Stimulated activated CD4-positive, alpha-beta T cell treated with anti-CD3 and anti-CD28 coated beads, Interleukin-15, amount 100 ng/mL, for 1 hour (primary cell): ENCODE measurements at places on chromosomes 7 and 10.

GRCh38 chr7:31979690-31980330 is 90.4 kb downstream of the PDE1C start:
- DNase-seq: no peak

DNA sequence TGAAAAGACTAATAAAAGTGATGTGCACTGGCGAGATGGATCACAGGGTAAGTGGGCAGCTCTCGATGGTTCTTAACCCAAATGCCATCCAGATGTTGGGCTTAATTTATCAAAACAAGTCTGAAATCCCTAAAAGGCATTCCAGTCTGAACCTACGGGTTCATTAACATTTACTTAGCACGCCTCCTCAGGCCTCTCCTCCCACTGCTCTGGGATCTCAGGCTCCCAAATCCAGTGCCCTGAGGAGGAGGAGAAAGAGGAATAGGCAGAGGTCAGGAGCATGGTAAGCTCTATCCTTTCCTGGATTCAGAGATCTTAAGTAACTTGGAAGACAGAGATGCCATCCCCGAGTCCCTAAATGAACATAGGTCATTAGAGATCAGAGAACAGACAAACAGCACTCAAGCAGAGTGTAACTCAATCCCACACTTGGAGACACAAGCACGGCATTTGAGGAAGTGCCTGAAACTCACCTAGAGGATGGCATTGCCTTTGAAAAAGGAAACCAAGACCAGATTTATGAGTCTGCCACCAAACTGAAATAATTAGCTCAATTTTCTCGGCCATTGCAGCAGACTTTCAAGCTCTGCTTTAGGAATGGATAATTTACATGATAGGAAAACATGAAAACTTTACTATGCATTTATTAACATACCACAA is 140.9 kb downstream of the CXCL12 start:
- DNase-seq: no peak

DNA sequence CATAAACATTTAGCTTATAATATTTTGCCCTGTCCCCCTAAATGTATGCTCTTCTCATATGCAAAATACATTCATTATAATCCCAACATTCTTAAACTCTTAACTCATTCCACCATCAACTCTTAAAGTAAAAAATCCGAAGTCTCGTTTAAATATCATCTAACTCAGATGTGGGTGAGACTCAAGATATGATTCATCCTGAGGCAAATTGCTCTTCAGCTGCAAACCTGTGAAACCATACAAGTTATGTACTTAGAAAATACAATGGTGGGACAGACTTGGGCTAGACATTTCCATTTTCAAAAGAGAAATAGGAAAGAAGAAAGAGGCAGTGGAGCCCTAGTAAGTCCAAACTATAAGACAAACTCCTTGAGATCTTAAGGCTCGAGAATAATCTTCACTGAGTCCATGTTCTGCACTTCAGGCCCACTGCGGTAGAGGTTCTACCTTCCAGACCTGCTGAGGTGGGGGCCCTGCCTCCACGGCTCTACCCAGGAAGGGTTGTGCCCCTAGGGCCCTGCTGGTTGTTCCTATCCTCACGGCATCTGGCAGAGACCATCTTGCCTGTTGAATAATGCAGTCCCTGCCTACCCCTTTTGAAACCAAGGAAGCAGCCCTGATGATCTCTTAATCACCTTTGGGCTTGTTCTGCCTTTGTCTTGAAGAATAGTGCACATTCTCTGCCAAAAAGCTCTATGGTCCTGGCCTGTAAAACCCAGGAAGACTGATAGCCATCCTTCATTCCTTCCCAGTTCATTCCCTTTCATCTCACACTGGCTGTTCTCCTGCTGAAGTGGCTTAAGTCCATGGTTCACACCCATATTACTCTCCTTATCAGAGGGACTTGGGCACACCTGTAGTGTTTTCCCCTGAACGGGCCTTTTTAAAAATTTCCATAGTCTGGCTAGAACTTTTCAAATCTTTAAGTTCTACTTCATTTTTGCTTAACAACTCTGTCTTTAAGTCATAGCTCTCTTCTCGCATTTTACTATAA is 37.3 kb downstream of the INPP5F start:
- DNase-seq: no peak

- no peak for DNase-seq
These were observed 49.6 kb downstream of the ABCB5 start for GRCh38 chr7:20665096-20665495.

- no peak for DNase-seq
These were observed 111.7 kb downstream of the GPR26 start for GRCh38 chr10:123777881-123778280.

DNA sequence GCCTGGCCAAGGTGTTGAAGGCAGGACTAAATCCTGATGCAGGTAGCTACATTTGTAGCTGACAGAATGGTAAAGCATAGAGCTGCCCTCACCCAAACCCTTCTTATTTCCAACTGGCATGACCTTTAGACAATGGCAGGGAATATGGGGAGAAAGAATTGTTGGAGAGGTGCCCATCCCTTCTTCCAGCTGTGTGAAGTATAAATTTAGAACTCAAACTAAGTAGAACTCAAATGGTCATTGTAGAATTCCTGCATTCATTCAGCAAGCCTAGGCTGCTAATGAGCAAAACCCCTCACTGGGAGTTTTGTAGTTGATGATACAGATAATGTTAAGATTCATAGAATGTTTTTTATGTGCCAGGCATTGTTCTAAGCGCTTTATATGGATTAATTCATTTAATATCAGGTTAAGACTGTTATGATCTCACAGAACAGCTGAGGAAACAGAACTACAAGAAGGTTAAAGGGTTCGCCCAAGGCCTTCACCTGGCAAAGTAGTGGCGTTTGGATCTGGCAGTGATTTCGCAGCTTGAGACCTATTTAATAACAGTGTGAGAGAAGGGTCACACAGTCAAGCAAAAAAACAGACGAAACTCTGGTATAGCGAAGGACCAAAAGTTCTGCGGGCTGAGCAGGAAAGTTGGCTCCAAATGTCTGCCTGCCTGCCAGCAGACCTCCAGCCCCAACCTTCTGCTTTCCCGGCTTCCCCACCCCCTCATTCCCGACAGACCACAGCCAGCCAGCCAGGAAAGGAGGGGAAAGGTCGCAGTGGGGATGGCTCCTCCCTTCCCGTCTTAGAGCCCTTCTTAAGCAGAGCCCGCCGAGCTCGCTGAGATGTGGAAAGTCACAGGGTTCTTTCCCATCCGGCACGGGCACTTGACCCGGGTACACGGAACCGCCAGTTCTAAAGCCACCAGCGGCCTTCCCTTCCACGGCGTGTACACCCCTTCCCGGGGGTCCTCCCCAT is 1.6 kb upstream of the HILPDA start:
- no peak for DNase-seq

DNA sequence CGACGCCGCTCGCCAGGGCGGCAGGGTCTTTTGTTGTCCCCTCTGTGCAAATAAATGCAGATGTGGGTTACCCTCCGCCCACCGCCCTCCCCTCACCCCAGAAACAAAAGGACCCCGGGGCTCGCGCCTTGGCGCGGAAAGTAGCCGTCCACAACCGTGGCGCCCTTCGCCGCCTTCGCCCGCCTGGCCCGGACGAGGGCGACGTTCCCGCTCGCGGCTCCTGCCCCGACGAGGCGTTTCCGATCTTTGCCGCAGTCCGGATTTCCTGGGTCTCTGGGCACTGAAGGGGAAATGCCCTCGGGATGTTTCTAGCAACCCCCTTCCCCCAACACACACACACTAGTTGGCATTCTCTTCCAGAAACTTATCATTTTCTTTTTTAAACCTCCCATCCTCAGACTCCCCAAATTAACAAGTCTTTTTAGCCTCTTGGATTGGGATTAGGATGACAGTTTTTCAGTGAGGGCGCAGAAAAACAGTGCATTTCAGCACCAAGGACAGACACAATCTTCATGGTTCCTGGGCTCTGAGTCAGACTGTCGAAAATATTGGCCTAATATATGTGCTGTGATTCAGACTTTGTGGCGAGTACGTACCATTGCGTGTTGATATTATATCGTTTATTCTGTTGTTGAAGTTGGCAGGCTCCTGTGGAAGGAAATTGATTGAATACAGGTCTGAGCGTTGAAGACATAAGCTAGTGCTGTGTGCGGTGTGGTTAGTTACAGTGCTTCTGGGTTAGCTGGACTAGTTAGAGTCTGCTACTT is 771 bp downstream of the PHYHIPL start:
- no peak for DNase-seq

DNA sequence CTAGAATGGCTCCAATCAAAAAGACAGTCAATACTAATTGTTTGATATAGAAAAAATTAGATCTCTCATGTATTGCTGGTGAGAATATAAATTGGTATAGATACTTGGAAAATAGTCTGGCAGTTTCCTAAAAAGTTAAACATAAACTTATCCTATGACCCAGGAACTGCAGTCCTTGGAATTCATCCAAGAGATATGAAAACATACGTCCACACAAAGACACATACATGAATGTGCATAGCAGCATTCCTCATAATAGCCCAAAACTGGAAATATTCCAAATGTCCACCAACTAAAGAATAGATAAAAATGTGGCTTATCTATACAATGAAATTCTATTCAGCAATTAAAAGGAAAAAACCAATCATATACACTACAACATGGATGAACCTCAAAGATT is 128.4 kb downstream of the ZFAND4 start:
- no peak for DNase-seq

DNA sequence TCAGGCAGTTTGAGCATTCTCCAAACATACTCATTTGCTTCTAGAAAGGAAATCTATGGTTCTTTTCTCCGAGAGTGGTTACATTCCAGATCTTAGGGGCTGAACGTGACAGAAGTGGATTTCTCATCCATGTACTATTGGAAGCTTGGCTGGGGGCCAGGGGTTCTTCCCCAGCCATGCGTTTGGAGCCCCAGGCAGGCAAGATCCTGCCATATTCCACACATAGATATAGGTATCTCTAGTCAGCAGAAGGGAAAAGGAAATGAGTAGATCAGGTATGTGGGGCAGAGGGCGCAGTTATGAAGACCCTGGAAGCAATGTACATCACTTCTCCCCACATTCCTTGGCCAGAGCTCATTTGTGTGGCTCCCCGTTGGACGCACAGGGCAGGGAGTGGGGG is 299.8 kb downstream of the CCDC3 start:
- no peak for DNase-seq

- no peak for DNase-seq
These were observed 65.4 kb downstream of the SLC25A40 start for GRCh38 chr7:87810726-87811125.

DNA sequence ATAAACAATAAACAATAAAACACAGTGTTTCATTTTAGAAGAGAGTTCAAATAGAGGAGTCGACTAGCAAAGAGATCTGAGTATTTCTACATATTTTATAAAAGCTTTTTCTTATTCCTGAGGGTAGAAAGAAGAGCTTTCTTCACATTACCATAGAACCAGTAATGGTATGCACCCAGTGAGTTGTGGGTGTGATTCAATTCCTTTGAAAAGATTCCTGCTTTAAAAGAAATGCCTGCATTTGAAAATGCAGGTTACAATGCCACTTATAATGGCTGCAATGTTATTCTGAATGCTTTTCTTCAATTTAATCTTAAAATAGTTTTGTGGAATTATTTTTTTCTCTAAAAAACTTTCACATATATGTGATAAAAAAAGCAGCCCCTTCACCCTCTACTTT is 178.1 kb downstream of the CDC14C start:
- DNase-seq: no peak

DNA sequence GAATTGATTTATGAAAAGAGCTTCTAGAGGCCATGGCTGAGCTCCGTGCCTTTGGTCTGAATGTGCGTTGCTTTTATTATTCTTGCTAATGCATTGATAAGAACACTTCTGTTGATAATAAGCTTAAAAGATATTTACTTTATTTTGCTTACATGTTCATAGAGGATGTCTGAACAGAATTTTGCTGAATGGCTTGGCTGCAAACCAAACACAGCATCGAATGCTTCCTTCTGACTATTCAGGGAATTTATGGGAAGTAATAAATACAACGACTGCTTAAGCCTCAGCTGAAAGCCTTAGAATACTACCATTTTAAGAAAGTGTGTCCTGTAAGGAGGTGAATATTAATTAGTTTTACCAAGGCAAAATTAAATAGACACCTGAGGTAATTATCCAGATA is 643.5 kb upstream of the POT1 start:
- no peak for DNase-seq

DNA sequence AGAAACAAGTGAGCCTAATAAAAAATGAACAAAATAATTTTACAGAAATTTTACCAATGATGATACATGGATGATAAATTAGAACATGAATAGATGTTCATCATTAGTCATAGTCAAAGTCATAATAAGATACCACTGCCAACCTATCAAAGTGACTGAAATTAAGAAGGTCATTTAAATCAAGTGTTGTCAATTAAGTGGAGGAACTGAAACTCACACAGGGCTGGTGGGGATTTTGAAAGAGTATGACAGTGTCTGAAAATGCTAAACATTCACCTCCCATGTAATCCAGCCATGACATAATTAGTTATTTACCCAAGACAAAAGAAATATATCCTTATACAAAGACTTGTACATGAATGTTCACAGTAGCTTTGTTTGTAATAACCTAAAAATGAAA is 57.1 kb upstream of the DYNC1I1 start:
- DNase-seq: no peak

- no peak for DNase-seq
These were observed 2.0 kb upstream of the GATA3 start for GRCh38 chr10:8052341-8052955.

DNA sequence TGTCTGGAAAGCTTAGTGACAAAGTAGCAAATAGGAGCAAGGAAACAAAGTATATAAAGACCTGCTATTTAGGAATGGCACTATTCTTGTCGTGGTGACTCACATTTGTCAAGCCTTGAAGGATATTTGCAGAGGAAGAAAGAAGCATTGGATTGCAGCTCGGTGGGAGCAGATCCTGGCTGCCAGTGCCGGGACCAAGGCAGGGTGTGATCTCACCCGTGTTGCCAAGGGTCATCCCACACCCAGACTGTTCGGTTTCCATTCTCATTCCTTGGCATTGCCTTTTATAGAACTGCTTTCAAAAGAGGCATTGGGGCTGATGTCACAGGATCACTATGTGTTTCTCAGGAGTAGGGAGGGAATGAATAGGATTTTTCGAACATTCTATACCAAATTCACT is 176.2 kb downstream of the GALNT17 start:
- no peak for DNase-seq

DNA sequence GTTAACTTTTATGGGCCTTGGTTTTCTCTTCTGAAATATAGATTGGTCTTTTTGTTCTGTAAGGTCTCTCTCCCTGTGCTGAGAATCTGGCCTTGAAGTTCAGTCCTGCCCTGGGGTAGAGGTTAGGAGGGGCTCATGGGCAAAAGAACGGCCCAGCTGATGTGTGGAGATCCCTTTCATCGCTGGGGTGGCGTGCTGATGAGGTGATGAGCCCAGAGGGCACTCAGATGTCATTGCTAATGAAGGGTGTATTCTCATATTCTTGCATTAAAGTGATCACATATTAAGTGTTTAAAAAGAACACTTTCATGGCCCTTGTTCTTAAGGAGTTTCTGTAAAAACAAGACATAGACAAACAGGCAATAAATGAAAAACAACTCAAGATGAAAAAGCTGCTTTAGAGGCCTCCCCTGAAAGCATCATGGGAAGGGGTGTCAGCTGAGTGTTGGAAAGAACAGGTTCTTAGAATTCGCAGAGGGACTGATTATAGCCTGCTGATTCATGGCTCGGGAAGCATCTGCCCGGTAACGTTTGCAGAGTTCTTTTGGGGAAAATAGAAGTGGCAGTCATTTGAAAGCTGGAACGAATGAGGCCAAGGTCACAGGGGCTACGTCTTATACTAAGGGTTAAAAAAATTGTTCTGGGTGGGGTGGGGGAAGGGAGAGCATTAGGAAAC is 72.5 kb upstream of the GPR158 start:
- no peak for DNase-seq
